ENCODE measurements at places on chromosomes 12 and 14.
A peak's percentile ranks its signal among the peaks of the same experiment; 100 is the strongest.

GRCh38 chr14:66345986-66346385 is 140.2 kb upstream of the CCDC196 start:
- no peak for DNase-seq

DNA sequence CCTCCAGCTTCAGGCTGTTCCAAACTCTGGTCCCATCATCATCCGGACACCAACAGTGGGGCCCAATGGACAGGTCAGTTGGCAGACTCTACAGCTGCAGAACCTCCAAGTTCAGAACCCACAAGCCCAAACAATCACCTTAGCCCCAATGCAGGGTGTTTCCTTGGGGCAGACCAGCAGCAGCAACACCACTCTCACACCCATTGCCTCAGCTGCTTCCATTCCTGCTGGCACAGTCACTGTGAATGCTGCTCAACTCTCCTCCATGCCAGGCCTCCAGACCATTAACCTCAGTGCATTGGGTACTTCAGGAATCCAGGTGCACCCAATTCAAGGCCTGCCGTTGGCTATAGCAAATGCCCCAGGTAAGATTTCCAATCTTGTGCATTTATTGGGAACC is 3.3 kb downstream of the SP1 start:
- no peak for DNase-seq

- no peak for DNase-seq
These were observed 47.0 kb upstream of the OR6J1 start for GRCh38 chr14:22691171-22691570.

DNA sequence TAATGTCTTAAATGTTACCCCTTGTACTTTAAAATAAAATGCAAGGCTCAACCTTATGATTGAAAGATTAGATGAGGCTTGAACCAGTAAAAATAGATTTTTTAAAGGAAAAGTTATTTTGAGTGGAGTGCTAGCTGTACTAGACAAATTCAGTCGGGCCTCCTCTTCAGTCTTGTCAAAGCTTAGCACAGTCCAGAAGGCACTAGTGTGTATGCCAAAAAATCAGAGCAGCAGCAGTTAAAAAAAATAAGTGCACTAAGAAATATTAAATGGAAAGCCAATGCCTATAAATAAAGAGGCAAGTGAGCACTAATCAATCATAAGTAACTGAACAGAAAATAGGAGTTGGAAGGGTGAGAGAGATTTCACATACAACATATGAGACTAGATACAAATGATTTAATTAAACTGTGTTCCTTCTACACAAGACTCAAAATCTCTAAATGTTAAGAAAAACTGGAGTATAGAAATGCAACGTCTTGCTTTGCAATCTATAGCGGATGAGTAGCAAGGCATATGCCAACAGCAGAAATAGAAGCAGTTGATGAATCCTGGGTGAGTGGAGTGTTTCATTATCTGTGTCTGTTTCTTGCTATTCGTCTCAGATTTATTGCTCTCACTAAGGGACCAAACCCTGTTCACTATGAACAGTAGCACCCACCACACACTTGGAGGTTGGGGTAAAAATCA is 172.1 kb downstream of the ETNK1 start:
- DNase-seq = no peak

DNA sequence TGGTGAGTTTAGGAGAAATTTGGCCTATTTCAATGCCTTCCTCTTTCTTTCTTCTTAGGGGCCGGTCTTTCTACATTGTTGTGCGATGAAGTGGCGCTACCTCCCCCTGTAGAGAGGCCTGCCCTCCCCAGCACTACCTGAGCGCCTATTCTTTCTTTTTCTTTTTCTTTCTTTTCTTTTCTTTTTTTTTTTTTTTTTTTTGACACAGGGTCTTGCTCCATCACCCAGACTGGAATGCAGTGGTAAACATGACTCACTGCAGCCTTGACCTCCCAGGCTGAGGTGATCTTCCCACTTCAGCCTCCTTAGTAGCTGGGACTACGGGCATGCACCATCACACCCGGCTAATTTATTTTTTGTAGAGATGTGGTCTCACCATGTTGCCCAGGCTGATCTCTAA is 136.1 kb upstream of the MAX start:
- no peak for DNase-seq

GRCh38 chr14:72560331-72560730 is 333.6 kb downstream of the DPF3 start:
- no peak for DNase-seq

DNA sequence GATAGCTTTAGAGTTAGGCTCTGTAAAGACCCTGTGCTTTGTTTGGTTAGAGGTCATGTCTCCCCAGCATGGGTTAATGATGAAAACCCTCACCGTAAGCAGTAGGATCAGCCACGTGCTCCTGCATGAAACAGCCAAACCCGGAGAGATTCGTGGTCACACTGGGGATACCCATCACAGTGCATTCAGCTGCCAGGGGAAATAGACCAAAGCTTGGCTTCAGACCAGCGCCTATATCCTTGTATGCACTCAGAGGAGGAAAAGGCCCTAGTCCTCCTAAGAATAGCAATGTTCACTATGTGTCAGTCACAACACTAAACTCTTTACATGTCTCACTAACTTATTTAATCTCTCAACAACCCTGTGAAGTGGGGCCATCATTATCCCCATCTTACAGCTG is 16.3 kb downstream of the SPX start:
- DNase-seq = no peak

GRCh38 chr12:110907583-110907982 is 12.8 kb downstream of the MYL2 start:
- no peak for DNase-seq

DNA sequence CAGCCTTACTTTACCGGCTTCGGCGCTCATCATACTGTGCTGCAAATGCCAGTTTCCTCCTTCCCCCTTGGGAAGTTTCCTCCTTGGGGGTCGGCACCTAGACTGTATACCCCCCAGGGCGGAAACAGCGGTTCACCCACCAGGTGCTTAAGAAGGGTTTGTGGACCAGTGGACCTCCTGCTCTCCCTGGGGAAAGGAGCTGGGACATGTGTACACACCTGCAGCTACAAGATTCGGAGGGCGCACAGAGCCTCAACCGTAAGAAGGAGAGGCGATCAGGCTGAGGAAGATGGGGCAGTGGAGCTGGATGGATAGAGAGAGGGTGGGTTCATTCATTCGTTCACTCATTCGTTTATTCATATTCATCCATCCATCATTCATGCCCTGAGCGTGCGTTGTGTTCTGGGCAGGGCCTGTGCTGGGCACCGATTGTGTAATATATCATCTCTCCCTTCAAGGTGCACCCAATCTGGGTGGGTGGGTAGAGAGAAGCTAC is 717 bp upstream of the ZNF839 start:
- no peak for DNase-seq

GRCh38 chr14:99790201-99790977 is 2.8 kb upstream of the EML1 start:
- no peak for DNase-seq

DNA sequence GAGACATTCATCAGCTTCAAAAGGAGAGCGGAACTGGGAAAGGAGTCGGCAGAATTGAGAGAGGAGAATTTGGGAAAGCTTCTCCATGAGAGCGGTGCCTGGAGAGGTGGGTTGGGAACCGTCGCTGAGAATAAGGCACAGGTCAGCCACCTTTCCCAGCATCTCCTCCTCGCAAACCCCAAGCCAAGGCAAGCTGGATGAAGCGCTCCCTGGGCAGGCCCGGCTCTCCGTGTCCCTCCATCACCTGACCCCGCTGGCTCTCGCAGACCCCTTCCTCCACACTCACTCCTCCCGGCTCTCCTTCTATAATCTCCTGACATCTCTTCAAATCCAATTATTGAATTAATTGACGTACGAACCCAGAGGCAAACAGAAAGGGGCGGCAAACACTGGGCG is 18.9 kb upstream of the ATP5MC2 start:
- no peak for DNase-seq

- DNase-seq = no peak
These were observed 447.6 kb upstream of the SEL1L start for GRCh38 chr14:81981307-81981675.

DNA sequence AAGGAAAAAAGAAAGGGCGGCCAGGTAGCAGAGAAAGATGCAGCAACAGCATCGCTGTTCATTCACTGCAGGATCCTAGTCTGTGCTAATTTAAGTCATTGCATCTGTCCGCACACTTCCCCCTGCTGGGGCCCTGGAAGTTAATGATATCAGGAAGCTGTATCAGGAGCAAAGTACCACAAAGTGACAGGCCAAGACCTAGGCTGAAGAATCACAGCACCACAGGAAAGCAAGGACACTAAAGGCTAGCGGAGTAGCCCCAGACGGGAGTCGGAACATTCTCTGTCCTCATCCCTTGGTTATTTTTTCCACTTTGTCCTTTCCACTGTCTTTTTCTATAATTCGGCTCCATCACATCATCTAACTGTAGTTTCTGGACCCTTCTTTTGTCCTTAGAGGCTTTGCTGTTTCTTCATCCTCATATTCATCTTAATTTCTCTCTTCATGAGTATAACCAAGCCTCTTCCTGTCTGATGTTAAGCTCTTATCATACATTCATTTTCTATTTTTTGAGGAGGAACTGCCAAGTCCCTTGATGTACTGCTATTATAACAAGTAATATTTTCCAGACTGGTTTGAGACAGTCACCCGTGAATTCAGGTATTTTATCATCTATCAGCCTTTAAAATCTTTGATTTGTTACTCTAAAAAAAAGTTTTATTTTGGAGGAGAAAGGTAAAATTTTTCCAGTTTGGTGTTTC is 28.3 kb downstream of the DUSP16 start:
- no peak for DNase-seq

DNA sequence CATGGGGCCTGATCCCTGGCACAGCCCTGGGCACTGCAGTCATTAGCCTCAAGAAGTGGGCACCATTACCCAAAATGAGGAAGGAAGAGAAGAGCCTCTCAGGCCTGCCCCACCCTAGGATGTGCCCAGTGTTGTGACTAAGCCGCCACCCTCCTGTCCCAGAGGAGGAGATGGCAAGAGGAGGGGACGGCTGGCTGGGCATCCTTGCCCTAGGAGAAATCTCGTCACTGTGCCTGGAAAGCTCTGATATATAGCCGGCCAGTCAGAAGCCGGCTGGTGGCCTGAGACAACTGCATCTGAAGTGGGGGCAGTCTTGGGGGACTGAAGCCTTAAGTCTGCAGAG is 115.2 kb downstream of the LGMN start:
- no peak for DNase-seq

- DNase-seq = no peak
These were observed 305.5 kb downstream of the CEP128 start for GRCh38 chr14:80636071-80636470.

GRCh38 chr12:42468341-42468821 is 121.2 kb downstream of the PRICKLE1 start:
- no peak for DNase-seq

- DNase-seq = no peak
These were observed 1.1 kb upstream of the DPPA3 start for GRCh38 chr12:7709969-7710675.

DNA sequence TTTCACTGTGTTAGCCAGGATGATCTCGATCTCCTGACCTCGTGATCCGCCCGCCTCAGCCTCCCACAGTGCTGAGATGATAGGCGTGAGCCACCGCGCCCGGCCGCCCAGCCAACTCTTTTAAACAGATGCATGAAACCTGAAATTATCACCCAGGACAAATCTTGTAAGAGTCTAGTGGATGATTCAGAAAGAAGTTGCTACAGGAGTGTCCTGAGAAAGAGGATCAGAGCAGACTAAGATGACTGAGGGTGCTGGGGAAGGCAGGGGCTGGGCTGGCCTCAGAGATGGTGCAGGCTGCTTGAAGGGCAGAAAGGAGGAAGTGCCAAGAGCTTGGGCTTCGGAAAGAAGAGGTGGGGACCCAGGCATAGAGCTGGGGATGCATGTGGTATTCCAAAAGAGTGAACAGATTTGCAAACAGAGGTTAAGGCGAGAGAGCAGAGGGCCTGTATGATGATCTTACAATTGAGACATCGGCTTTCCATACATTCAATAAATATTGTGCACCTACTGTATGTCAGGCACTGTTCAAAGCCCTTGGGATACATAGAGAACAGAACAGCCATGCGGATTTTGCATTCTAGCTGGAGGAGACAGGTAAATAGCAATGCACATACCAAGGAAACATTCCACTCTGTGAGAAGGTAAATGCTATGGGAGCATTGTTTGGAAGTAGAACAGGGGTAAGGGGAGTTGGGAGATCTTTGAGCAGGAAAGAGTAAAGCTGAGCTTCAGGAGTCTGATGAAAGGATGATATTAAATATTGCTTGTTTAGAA is 7.4 kb upstream of the CD9 start:
- DNase-seq = no peak

DNA sequence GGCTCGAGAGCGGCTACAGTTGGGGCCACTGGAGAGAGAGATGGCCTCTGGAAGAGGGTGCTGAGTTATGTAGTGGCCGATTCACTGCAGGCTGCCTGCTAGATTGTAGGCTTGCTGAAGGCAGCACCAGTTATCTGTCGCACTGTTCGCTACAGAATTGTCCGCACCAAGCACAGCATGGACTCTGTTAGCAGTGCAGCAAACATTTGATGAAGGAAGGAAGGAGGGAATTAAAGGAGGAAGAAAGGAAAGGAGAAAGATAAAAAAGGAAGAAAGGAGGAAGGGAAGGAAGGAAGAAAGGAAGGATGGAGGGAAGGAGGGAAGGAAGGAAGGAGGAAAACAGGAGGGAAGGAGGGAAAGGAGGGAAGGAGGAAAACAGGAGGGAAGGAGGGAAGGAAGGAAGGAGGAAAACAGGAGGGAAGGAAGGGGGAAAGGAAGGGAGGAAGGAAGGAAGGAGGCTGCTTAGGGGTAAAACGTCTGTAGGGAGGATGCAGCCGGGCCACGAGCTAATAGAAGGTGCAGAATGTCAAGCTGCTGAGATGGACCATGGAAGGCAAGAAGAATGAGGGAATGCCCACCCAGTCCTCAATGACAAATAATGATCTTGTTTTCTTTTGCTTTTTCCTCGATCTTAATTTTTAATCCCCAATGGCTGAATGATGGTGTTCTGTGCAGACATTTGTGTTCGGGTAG is 27.3 kb upstream of the ADIPOR2 start:
- peak; percentile 11 for DNase-seq

DNA sequence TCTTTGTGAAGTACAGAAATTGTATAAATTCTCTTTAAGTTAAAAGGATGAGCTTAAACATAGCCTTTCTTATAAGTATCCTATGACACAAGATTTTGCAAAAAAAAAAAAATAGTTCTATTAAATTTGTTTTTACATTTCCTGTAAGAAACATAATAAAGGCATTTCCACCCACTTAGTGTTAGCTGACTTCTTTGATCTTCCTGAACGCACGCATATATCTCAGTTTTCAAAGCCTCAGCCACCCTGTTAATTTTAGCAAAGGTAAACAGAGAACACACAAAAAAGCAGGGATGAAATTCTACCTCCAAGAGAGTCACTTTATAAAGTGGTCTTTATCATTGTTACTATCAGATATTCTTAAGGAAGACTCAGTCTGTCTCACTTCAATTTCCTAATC is 277.9 kb downstream of the MED13L start:
- no peak for DNase-seq

GRCh38 chr14:60647081-60647836 is 2.0 kb downstream of the SIX1 start:
- DNase-seq = no peak

- DNase-seq = peak; percentile 91
These were observed 3.4 kb downstream of the RHOF start for GRCh38 chr12:121789800-121790728.

- DNase-seq = no peak
These were observed 14.7 kb upstream of the KRT86 start for GRCh38 chr12:52259657-52260243.

GRCh38 chr14:55383541-55384140 is 28.0 kb downstream of the ATG14 start:
- no peak for DNase-seq

- no peak for DNase-seq
These were observed 4.6 kb downstream of the OVCH1 start for GRCh38 chr12:29492891-29493290.

- no peak for DNase-seq
These were observed 58.2 kb upstream of the FLRT2 start for GRCh38 chr14:85471744-85472143.

GRCh38 chr14:74683406-74683805 is 29.5 kb downstream of the AREL1 start:
- DNase-seq = no peak

Data from naive thymus-derived CD8-positive, alpha-beta T cell (primary cell).